Esophagus squamous epithelium (tissue), 5 donors: ENCODE measurements at places on chromosomes 16 and 17.

GRCh38 chr17:9371019-9371418, 204.6 kb downstream of the STX8 start:
- H3K27me3 ChIP-seq, result no peaks in the 10 kb centered on the region
- H3K27ac ChIP-seq, result no peak overlapping the region
- no peak for DNase-seq
- peaks cover 12% of the 10 kb centered on the region for H3K4me1 ChIP-seq
- no peak overlapping the region for H3K4me3 ChIP-seq

DNA sequence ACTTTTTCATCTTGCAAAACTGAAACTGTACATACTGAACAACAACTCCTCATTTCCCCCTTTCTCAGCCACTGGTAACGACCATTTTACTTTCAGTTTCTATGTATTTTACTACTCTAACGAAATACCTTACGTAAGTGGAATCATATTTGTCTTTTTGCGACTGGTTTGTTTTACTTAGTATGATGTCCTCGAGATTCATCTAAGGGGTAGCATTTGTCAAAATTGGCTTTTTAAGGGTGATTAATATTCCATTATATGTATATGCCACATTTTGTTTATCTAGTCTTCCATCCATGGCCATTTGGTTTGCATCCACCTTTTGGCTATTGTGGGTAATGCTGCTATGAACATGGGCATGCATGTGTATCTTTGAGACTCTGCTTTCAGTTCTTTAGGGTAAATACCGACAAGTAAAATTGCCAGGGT, 10.4 kb downstream of the KPNB1 start:
- no peak overlapping the region for H3K4me3 ChIP-seq
- H3K4me1 ChIP-seq, result no peaks in the 10 kb centered on the region
- no peak for DNase-seq
- peaks cover 43% of the 10 kb centered on the region for H3K36me3 ChIP-seq
- H3K27me3 ChIP-seq, result no peaks in the 10 kb centered on the region

DNA sequence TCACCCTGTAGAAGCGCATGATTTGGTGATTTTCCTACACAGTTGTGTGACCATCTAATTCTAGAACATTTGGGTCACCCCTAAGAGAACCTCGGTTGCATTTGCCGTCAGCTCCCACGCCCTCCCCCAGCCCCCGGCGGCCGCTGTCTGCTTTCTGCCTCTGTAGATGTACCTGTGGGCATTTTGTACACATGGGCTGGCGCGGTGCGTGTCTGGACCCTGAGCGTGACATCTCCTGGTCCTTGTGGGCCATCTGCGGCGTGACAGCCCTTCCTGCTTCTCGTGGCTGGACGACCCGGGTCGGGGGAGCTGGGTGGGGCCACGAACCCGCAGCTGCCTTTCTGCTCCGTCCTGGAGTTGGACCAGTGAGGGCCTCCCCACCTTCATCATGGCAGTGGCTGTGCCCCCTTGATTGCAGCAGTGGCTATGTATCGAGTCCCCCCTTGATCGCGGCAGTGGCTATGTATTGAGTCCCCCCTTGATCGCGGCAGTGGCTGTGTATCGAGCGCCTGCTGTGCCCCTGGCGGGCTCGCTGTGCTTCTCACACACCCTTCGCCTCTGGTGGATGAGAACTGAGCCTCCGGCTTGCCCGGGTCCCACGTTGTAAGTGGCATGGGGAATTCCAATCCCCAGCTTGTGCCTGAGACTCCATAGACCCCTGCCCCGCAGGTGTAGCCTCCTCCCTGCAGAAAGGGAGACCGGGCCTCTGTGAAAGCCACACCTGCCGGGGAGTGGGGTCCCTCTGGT, 24.1 kb downstream of the GSE1 start:
- H3K36me3 ChIP-seq, result no peaks in the 10 kb centered on the region
- no peak overlapping the region for H3K4me3 ChIP-seq
- no peak overlapping the region for H3K27ac ChIP-seq
- H3K27me3 ChIP-seq, result no peaks in the 10 kb centered on the region
- no peak for DNase-seq

- H3K4me1 ChIP-seq, result peaks cover 7% of the 10 kb centered on the region
- no peaks in the 10 kb centered on the region for H3K36me3 ChIP-seq
- H3K4me3 ChIP-seq, result no peak overlapping the region
- no peak overlapping the region for H3K27ac ChIP-seq
Measured at GRCh38 chr17:75468779-75469373, 12.4 kb downstream of the TMEM94 start.
